ENCODE measurements at places on chromosomes 12 and 14.

- no peak for DNase-seq
These were observed 75.0 kb downstream of the RFLNA start for GRCh38 chr12:124369827-124370378.

DNA sequence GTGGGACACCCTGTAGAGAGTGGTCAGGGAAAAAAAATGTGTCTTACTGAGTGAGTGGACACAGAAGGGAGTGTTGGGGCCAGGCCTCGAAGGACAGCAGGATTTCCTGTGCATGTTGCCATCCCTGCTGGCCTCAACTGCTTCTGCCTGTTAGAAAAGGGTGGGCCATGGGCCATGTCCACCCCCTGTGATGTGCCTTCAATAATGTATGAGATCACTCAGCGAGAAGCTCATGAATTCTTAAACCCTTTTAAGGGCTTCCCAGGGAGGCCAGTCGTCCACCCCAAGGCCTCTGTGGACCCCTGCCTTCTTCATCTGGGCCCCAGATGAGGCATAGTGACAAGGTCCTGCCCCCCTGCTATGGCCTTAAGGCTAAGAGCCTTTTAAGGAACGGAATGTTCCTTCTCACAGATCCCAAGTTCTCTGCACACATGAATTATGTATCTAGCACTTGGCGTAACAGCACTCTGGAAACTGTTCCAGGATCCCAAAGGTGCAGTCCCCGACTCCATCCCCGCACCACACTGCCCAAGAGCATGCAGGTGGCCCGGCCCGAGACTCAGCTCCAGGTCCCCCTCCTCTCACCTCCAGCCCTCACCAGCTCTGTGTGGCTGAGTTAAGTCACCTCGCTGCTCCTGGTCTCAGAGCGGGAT, 8.9 kb upstream of the C14orf132 start:
- DNase-seq: no peak

DNA sequence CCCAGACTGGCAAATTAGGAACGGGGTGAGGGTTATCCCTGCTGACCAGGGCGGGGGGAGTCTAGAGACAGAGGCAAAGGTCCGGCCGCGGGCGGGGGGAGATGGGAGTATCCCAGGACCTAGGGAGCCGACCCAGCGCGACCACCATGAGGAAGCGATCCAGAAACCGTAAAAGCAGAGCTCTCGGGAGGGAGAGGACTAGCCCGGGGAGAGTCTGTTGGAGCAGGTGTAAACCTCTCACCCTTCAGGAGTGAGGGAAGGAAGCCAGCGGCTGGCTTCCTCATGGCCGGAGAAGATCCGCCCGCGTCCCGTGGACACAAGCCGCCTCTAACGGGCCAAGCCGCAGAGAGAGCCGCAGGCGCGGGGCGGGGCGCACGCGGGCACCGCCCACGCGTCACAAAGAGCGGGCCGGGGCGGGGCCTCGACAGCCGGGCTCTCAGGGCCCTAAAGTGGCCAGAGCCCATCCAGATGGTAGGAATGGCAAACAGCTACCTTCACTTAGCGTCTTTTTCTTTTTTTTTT, at the start of gene ACRBP:
TSS of gene ACRBP (minus strand) at position 350 of the 522 bp plus-strand sequence. CDS start at position 284, 66 bp downstream.
- no peak for DNase-seq

DNA sequence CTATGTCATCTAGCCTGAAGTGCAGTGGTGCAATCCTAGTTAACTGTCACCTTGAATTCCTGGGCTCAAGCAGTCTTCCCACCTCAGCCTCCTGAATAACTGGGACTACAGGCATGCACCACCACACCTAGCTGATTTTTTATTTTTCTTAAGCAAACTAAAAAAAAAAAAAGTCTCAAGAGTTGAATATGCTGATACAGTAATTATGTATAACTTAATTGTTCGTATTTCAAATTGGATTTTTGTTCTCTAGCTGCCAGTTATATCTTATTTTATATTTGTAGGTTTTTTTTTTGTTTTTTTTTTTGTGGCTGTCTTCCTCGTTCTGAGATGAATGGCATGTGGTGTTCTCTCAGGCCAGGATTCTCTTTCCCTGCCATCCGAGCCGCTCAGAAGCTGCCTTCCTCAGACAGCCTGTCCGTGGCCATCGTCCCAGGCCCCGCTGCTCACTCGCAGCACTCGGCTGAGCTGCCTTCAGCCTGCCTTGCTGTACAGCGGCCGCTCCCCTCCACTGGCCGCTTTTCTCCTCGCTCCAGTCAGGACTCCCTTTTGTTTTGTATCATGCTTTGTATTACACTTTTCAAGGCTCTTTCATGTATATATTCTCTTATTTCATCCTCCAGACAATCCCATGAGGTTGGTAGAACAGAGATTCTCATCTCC, 53.3 kb downstream of the WDR20 start:
- DNase-seq: no peak

GRCh38 chr14:66240105-66240504, 246.1 kb upstream of the CCDC196 start:
- no peak for DNase-seq

- DNase-seq: no peak
These were observed 82.1 kb downstream of the B4GALNT3 start for GRCh38 chr12:541676-542324.

GRCh38 chr12:3770891-3771290, 18.0 kb upstream of the CRACR2A start:
- no peak for DNase-seq

GRCh38 chr12:124750149-124750656, 113.5 kb downstream of the SCARB1 start:
- DNase-seq: no peak

All from stimulated activated CD8-positive, alpha-beta memory T cell treated with anti-CD3 and anti-CD28 coated beads, Interleukin-2, amount 100 ng/mL, for 1 hour (primary cell).